ENCODE measurements at places on chromosomes 13 and 19. TPM values are rescaled to one million over a fixed set of nuclear protein-coding genes. Genes with fewer than 3 reads are reported as not detected.
A peak's percentile ranks its signal among the peaks of the same experiment; 100 is the strongest.

DNA sequence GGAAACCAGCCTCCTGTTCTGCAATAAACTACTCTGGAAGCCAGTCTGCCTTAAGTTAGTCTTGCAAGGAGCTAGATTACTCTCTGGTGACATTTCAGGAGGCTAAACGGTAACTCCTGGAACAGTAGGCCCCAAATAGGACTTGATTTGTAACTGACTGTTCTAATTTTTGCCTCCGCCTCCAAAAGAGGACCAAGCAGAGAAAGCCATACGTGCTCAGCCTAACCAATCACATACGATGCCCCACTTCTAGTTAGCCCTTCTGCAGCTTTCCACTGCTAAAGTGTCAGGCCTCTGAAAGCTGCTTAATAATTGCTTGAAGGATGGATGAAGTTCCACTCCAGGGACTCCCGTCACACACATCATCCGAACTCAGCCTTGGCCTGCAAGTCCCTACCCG is 744 bp downstream of the ZNF805 start:
- DNase-seq: peak; percentile 37

DNA sequence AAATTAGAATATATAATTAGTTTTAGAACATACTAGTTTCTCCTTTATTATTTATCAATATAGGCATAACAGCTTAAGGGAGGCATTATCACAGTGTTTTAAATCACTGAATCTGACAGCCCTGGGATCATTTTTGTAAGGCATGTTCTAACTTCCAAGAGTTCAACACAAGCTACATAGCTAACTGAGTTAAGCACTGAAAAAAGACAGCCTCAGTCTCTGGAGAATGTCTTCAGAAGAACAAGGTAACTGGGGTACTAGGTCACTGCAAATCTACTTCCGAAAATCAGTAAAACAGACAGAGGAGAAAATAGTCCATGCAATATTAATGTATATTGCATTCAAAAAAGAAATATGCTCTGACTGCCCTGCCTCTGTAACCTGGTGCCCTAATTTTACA is 502.1 kb downstream of the RFC3 start:
- DNase-seq: no peak

DNA sequence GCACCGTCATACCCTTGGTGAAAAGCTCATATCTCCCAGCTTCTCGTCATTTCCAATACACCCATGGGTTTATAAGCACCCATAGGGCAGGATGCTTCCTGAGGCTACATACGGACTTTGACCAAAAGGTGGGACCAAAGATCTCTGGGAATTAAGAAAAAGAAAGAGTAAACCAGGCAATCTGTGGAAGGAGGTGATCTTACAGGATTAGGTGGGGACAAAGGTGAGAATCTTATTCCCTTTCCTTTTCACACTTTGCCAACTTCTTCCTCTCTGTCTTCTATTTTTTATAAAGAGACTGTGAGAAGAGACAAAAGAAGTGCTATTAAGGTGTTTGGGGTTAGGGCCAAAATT is 172.0 kb downstream of the DLEU7 start:
- no peak for DNase-seq

GRCh38 chr19:41939861-41940730 is 11.8 kb upstream of the ERFL start:
- DNase-seq: no peak

DNA sequence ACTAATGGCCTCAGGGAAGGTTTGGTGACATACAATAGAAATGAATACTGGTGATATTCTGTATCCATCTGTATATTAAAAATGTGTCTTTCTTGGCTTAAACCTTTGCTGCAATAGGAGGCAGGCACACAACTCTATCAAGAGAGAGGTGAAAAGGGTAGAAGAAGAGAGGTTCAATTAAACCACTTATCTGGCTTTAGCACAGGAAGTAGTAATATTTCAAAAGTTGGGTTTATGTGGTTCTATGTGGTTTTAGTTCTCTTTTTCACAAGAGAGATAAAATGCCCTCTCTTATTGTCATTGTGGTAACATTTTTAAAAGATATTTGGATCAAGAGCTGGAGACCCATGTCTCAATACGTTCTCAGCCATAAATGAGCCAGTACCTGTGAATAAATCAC is 146.2 kb upstream of the FNDC3A start:
- DNase-seq: no peak

DNA sequence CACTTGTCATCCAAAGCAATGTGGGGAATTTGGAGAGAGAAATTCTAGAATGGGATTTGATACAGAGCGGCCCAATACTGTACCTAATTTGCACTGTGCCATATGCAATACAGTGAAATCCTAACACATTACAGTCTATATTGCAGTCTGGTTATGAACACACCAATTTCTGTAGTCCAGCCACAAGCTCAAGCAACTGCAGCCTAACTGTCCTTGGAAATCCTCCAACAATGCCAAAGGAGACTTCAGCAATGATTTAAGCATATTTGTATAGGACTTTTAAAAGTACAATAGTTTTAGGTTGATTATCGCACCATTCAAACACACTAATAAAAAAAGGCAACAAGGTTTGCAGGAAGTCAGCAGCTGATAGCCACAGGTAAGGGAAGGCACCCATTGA is 17.3 kb downstream of the DIAPH3 start:
- DNase-seq: no peak

DNA sequence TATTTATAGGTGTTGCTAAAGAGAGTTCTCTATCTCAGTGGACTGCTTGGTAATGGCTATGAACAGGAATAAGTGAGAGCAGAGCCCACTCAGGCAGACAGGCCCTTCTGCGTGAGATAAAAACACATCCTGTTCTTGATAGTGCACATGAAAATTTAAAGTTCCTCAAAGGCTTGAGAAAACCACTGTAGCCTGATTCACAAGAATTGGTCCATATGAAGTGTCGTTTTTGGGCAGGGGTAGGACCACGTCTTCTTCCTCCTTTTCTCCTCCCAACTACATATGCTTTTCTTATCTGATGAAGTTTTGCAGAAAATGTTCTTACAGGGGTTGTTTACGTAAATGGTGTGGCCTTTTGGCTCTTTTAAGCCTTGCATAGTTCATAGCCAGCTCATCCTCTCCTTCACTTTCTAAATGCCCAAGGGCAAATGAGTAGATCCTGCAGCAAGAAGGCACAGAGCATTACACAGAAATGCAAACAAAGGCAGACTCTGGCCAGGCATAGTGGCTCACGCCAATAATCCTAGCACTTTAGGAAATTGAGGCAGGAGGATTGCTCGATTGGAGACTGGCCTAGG is 53.8 kb downstream of the RNF6 start:
- no peak for DNase-seq

- DNase-seq: peak; percentile 44
These were observed 43.5 kb downstream of the METTL21C start for GRCh38 chr13:102651392-102651791.

GRCh38 chr19:2679439-2679838 is 23.1 kb downstream of the GNG7 start:
- DNase-seq: no peak

DNA sequence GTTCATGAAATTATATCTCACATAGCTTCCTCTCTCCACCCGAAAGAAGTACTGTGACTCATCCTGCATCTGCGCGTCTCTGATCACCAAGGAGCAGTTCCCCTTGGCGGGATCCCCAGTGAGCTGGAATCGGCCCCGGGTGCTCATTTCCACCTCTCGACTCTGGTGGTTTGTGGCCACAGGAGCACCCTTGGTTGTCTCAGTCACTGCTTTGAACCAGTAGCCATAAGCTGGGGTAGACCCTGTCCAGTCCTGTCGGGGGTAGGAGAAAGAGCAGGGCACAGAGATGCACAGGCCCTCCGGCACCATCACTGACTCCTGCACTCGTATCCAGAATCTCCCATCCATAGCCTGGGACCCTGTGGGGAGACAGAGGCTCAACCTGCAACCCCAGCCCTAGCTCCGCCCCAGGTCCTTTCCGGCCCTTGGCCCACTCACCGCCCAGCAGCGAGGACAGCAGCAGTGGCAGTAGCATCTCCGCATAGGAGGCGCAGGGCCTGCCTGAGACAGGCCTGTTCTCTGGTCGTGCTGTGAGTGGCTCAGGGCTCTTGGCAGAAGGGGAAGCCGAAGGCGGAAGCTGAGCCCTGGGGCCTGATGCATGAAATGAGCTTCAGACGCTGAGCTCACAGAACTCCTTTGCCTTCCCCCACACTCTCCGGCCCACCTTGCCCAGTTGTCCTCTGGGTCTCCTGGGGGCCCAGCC is at the start of gene SIGLEC10:
Gene SIGLEC10, minus strand, starts transcription at position 536 of the 703 bp plus-strand sequence. Its CDS starts 61 bp downstream, at position 475.
- DNase-seq: no peak

DNA sequence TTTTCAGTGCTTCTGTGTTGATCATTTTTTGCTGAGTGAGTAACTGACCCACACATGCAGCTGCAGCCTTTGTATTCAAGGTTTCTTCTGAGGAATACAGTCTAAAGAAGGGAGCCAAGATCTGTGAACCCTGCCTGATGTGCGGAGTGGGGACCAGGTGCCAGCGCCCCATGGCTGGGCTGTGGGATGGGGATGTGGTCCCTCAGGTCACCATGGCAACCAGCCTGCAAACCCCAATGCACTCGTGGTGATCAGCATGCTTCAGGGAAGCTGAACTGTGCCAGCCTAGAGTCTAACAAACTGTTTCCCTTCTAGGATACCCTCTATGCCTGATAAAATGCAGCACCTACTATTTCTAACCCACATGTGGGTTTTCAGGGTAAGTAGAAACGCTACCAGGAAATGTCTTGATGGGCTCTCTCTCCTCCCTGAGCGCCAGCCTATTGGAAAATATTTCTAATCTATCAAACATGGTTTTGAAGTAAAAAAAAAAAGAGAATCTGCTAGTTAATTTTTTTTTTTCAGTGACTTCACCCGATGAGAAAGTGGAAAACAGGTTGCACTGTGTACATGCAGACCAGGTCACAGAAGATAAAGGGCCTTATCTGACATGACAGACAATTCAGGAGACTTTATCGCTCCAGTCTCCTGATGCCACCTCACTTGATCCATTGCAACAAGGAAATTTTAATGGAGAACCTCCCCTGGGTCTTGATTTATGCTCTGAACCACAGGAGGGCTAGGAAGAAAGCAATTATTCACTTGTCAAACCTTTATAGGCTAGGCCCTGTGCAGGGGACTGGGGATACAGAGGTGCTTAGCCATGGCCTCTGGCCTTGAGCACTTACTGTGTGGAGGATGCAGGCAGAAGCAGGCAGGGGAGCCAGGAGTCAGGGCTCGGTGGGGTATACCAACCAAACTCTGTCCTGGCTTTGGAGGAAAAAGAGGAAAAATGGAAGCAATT is 51.1 kb downstream of the RASL11A start:
- DNase-seq: no peak

- DNase-seq: peak; percentile 60
These were observed 35.6 kb upstream of the SPATA13 start for GRCh38 chr13:24124789-24125476.

- DNase-seq: no peak
These were observed 8.3 kb downstream of the UBAC2 start for GRCh38 chr13:99208845-99209527.

GRCh38 chr19:35030257-35031071 is at the start of gene SCN1B:
SCN1B (plus strand) TSS chr19:35030470; CDS start chr19:35030821, 351 bp downstream.
- peak; percentile 73 for DNase-seq

DNA sequence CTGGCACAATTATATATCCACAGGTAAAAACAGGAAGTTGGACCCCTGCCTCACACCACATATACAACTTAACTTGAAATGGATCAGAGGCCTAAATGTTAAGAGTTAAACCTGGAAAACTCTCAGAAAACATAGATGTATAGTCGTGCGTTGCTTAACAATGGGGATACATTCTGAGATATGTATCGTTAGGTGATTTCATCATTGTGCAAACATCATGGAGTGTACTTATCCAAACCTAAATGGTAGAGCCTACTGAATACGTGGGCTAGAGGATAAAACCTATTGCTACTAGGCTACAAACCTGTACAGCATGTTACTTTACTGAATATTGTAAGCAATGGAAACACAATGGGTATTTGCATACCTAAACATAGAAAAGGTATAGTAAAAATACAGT is 14.8 kb upstream of the CALM3 start:
- no peak for DNase-seq

DNA sequence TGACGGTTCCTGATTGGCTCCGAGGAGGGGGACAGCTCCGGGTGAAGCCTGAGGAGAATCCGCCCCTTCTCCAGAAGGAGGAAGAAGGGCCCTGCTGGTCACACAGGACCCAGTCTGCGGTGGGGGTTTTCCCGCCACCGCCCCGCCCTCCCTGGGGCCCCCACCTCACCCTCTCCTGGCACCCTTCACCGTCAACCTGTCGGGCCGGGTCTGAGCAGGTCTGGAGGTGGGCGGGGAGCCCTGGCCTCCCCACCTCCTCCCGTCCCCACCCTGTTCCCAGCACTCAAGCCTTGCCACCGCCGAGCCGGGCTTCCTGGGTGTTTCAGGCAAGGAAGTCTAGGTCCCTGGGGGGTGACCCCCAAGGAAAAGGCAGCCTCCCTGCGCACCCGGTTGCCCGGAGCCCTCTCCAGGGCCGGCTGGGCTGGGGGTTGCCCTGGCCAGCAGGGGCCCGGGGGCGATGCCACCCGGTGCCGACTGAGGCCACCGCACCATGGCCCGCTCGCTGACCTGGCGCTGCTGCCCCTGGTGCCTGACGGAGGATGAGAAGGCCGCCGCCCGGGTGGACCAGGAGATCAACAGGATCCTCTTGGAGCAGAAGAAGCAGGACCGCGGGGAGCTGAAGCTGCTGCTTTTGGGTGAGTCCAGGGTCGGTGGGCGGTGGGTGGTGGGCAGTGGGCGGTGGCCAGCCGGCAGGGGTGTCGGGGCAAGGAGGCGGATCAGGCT is at the start of gene GNA15:
Gene GNA15, plus strand, starts transcription at position 73 of the 723 bp plus-strand sequence. Its CDS starts 418 bp downstream, at position 491.
- no peak for DNase-seq

DNA sequence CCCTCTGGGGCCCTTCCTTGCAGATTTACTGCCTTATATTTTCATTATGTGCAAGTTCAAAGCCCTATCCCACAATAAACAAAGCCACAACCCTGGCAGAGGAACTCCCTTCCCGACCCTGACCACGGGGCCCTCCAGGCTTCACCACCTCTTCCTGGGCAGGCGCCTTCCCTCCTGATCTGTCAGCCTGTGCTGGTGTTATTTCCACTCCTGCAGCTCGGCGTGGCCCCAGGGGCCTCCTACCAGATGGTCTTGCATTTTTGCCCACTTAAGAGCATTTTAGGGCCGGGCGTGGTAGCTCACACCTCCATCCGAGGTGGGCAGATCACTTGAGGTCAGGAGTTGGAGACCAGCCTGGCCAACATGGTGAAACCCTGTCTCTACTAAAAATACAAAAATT is 22.8 kb downstream of the SLC15A1 start:
- DNase-seq: no peak

DNA sequence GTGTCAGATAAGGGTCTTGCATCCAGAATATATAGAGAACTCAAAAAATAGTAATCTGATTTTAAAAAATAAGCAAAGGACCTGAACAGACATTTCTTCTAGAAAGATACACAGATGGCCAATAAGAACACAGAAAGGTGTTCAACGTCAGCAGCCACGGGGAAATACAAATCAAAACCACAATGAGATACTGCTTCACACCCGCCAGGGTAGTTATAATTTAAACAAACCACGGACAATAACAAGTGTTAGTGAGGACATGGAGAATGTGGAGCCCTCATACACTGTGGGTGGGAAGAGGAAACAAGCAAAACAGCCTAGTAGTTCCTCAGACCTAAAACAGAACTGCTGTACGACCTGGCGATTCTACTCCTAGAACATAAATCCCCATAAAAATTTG is 26.7 kb upstream of the NAPA start:
- no peak for DNase-seq

The MAST3 gene
- total RNA-seq: 3.7 TPM

The LRRC8E gene
- total RNA-seq: 0.51 TPM

The TNFSF13B gene
- total RNA-seq: 0.70 TPM

The CEACAM7 gene
- 0.17 TPM for total RNA-seq

The FAM124A gene
- total RNA-seq: 9.7 TPM

The OBI1 gene
- total RNA-seq: 29.0 TPM
